ENCODE measurements at places on chromosomes 16 and 17.

DNA sequence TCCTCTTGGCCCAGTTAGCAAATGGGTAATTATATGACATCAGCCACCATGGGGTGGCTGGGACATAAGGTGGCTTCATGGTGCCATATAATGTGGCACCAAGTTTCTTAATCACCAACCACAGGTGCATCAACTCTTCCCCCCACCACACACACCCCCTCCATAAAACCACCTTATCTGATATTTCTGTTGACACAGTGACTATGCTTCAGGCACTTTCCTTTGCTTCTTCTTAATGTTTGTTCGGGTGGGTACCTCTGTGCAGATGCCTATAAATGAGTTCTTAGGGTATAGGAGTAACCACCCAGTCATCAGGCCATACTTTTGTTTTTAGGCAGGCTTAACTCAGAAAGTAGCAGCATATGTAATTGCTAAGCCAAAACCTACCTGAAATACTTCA is 29.5 kb downstream of the RNF43 start:
- DNase-seq, result no peak

DNA sequence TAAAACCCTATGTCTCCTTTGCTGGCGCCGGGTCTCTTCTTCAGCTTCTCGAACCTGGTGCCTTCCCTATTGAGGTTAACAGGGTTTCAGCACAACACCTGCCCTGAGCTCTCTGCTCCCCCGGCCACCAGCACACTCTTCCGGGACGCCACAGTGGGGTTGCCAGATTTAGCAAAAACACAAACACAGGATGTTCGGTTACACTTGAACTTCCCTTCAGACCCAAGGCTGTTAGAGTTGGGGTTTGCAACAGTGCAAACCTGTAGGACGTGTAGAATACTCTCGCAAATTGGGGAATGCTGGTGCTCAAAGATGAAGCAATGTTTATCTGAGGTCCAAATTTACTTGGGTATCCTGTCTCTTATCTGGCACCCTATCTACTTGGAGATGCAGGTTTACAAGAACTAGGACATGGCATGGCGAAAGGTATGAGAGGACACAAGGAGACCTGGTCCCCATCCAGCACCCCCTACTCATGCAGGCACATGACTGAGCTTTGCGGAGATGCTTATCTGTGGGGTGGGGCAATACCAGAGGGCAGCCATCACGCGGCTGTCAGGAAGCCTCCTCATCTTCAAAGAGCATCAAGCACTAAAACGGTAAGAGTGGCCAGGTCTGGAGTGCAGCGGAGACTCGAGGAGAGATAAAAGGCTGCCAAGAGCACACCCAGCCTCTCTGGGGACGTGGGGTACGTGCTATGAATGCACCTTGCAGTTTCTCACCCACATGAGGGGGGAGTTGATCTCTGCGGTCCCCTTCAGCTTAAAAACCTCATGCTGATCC is 52.8 kb downstream of the SDK2 start:
- DNase-seq, result no peak

DNA sequence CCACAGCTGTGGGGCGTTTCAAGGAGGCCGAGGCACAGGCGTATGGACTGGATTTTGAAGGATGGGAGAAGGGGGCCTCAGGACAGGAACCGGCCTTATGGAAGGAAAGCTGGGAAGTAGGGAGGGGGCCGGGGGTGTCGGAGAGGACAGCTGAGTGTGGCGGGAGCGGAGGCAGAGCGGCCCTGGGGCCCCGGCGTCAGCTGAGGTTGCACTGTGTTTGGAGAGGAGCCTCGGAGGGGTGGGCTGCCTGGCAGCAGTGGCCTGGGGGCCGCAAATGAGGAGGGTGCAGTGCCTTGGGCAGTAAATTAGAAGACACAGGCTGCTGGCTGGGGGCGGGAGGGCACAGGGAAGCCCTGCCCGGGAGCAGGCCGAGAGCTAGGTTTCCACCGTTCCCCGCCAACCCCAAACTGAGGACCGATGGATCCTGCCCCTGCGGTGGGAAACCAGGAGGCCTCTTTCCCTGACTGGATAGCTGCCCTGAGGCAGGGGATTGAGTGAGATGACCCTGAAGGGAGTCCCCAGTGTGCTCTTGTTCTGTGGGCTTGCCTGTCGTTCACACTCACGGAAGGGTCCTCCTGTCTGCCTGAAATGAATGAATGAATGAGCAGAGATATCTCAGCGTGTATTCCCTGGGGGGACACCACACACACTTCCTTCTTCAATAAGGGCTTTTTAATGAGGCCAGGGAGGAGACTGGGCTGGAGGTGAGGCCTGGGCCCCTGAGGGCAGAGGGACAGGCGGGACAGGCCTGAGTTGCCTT is 18.4 kb downstream of the FOXJ1 start:
- DNase-seq, result no peak

GRCh38 chr16:50528820-50529219 is 19.4 kb upstream of the NKD1 start:
- no peak for DNase-seq

GRCh38 chr17:63697341-63698286 is 2.3 kb downstream of the LIMD2 start:
- no peak for DNase-seq

DNA sequence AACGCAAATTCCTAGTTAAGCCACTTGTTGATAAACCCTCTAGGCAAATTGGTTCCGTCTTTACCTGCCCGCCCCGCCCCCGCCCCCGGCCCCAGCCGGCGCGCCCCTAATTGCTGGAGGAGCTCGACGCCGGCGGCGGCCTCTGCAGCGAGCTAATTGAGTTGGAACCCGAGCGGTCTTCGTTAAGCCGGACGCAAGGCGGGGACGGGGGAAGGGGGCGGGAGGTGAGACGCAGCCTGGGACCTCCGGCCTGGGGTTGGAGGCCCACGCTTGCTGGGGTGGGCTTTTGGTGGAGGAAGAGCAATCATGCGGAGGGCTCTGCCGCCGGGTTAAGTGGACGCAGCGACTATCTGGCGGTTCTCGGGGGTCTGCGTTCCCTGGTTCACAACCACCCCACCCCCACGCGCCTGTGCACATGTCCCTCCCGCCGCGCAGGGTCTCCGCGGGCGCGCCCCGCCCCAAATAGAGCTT is 12.7 kb upstream of the FOXF1 start:
- DNase-seq, result no peak

DNA sequence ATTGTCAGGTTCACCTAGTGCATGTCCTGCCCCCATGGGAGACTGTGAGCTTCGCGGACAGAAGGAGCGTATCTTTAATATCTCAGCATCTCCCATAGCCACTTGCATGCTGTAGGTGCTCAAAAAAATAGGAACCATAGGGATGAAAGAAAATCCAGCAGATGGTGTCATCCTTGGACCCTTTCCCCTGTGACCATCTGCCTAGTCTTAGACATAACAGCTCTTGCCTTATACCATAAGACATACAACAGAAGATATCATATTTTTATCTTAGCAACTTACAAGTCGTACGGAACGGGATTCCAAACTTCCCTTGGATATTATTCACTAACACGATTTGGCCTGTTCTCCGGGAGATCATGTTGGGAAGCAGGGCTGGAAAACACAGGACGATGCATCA is 14.5 kb downstream of the DHRS7C start:
- no peak for DNase-seq

DNA sequence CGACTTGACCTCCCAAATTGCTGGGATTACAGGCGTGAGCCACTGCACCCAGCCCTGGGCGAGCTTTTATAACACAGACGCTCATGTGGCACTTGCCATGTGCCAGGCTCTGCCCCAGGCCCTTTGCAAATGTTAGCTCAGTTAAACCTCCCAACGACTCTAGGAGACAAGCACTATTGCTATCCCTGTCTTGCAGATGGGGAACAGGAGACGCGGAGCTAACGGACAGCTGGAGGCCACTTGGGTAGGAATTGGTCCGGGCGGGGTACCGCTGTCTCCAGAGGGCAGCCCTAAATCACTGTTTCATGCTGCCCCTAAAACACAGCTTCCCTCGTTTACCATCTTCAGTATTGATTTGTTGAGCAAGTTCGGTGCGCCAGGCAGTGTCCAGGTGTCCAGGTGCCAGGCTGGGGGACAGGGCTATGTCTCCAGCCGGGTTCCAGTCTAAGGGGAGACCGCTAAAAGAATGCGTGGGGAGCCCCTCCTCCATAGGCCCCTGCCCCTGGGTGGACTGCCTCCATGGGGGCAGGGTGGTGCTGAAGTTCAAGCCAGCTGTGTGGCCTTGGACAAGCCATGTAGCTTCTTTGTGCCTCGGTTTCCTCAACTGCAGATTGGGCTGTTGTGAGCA is 23.7 kb downstream of the TMEM235 start:
- DNase-seq, result no peak

- no peak for DNase-seq
Observed at GRCh38 chr17:15920758-15921239, 24.1 kb upstream of the ADORA2B start.

DNA sequence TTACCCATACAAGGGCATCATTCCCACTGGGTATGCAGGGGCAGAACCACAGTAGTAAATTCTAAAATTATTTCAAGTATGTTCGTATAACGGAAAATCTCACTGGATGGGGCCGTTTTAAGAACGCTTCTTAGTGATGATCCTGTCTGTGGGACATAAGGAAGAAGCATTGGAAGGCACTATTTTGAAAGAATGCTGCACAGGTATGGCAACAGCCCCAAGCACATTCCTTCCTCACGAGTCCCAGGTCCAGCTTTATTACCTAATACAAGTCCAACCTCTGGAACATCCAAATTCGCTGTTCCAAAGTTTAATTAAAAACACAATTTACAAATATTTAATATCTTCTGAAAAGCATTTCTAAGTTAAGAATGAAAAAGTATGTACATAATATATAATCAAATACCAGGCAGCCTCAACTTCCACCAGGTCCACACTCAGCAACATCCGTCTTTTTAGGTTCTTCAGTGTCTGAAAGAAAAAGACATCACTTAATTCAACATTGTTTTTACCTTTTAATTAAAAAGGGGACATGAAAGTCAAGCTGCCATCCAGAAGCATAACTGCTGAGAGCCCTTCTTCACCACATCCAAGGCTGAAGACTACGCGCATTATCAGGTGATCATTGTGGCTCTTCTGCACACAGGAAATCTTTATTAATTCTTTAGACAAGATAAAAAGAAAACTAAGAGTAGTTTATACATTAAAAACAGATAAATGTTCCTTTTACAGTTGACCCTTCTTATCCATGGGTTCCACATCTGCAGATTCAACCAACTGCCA is 49.8 kb downstream of the BRD7 start:
- DNase-seq, result no peak

DNA sequence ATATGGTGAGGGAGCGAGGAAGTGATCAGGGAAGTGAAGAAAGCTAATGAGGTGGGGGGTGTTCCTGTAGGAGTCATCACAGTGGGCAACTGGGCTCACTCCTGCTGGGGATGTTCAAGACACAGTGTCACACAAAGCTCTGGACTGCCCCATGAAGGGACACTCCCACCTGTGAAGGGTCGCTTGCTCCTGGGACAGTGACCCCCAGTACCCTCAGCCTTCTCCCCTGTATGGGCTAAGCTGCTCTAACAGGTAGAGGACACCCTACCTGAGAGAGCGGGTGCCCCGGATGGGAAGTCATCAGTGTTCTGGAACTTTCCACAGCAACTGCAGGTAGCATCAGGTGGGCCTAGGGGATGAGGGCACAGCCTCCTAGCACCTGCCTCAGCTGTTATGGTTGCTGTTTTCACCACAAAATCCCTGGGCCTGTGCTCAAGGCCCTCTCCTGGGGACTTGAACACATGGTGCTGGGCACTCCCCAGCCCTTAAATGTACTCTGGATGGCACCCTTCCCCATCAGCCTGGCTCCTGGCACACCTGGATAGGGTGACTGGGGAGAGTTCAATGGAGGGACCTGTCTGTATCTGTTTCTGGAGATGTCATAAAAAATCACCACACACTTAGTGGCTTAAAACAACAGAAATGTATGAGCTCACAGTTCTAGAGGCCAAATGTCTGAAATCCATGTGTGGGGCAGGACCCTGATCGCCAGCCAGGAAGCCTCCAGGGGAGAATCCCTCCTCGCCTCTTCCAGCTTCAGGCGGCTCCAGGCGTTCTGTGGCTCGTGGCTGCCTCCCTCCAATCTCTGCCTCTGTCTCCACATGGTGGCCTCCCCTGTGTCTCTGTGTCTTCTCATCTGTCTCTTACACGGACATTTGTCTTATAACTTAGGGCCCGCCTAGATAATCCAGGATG is 104.0 kb upstream of the CDH5 start:
- no peak for DNase-seq

GRCh38 chr16:11312718-11313492 is 31.8 kb upstream of the PRM1 start:
- DNase-seq, result no peak

GRCh38 chr17:79745641-79746105 is 14.9 kb downstream of the ENPP7 start:
- DNase-seq, result no peak
